Adipocyte (in vitro differentiated cells): ENCODE measurements at places on chromosomes 3 and 15.

GRCh38 chr3:172213904-172214303 is 174.5 kb downstream of the FNDC3B start:
- DNase-seq, result no peak

GRCh38 chr3:127050733-127051132 is 67.8 kb downstream of the PLXNA1 start:
- no peak for DNase-seq

GRCh38 chr15:60362321-60363086 is 35.3 kb downstream of the ANXA2 start:
- DNase-seq, result peak; percentile 85

DNA sequence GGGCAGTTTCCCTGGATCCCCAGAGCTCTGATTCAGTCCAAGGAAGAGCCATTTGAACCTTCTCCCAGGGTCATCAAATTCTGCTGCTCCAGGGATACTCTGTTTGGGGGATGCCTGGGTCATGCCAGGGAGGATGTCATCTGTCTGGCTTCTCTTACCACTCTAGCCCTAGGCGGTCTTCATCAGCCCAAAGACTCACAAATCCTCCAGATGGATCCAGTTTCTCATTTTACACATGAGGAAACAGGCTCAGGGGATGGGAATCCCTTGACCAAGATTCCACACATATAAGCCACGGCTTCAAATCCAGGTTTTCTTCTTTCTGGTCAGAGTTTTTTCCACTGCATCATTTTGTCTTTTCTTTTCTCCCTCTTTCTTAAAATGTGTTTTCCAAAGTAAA is 36.7 kb downstream of the SLC28A1 start:
- peak; percentile 67 for DNase-seq

- peak; percentile 75 for DNase-seq
Measured at GRCh38 chr15:42286445-42287029, 13.3 kb upstream of the TMEM87A start.

DNA sequence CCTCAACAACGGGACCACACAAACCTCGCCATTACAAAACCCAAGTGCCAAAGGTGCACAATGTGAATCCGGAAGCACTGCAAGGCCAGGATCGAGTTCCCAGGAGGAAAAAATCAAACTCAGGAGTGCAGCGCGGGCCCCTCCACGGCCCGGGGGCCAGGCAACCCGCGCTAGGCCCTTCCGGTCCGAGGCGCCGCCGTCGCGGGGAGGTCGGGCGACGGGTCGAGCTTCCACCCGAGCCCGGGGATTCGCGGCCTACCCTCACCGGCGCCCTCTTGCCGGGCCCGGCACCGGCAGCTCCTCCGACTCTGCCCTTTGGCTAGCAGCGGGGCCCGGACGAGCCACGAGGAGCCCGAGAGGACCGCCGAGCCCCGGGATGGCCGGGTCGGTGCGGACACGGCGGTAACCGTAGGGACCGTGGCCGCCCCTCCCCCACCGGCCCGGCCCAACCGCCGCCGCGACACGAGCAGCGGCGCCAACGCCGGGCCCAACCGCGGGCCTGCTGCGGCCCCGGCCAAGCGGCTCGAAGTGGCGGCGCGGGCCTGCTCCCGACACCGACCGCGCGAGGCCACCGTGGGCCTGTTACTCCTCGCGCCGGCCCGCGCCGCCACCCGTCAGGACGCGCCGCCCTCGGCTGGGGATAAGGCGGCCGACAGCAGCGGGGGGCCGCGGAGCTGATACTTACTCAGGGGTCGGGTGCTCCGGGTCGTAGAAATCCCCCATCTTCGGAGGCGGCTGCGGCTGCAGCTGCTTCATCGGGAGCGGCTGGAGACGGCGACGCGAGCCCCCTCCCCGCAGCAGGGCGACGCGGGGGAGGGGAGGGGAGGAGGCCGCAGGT is 525 bp downstream of the SETD2 start:
- DNase-seq, result peak; percentile 73
